ENCODE measurements at places on chromosomes 5 and 9.

DNA sequence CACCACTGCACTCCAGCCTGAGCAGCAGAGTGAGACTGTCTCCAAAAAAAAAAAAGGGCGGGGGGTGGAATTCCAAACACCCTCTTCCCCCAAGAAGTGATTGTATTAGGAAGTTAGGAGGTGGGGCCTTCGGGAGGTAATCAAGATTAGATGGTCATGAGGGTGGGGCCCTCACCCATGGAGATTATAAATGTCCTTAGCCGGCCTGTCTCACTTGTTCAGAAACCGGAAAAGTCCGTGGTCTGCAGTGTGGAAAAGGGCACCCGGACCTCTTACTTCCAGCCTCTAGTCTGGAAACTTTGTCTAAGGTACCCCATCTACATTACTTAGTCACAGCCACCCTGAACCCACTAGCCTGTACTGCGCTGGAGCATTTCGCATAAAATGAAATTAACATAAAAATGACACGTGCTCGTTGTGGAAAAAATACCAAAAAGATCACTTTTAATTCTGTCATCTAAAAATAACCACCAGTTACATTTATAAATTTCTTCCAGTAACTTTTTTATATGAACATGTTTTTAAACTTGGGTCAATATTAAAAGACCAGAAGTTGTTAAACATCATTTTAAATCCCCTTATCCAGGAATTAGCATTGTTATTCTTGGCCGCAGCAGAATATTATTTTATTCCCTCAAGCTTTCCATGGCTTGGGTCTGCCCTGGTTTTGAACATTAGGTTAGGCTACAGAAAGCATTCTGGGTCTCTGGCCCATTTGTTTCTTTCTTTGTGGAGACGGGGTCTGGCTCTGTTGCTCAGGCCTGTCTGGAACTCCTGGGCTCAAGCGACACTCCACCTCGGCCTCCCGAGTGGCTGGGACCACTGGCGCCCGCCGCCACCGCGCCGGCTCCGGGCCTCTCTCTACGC lies 1.2 kb upstream of the CKS2 start:
- no peak for DNase-seq

- DNase-seq = no peak
These were observed 9.0 kb upstream of the RFX3 start for GRCh38 chr9:3534614-3535404.

GRCh38 chr5:76406014-76406413 lies 2.9 kb downstream of the IQGAP2 start:
- DNase-seq = no peak

DNA sequence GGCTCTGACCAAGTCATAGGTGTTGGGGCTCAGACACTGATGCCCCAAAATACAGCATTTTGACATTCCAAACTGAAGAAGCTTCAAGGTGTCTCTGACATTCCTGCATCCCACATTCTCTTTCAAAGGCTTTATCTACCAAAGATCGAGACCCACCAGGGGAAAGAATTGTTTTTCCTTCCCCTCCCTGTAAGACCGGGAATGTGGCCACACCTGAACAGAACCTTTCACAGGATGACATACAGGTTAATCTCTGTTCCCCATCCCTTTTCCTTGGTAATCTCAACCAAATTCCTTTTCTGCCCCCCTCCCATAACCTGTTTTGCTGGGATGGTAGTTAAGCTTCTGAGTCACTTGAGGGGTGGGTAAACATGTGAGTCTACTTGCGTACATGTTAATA lies 72.3 kb downstream of the IQGAP2 start:
- DNase-seq = no peak

- peak; percentile 10 for DNase-seq
These were observed 39.5 kb downstream of the CD180 start for GRCh38 chr5:67156976-67157583.

DNA sequence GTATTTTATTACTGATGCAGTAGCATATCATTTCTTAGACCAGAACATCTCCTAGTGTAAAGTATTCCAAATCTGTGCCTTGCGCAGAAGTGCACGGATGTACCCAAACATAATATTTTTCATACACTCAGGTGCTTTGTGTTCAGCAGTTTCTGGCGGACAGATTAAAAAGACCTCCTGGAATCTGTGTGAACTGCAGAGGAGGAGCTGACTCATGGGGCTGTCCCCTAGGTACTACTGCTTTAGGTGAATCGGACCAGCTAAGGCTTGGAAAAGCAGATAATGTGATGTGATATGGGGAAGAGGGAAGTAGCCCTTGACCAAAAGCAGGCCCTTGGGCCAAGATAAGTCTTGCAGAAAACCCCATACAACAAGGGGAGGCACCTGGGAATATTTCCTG lies 310.1 kb downstream of the PLK2 start:
- no peak for DNase-seq

DNA sequence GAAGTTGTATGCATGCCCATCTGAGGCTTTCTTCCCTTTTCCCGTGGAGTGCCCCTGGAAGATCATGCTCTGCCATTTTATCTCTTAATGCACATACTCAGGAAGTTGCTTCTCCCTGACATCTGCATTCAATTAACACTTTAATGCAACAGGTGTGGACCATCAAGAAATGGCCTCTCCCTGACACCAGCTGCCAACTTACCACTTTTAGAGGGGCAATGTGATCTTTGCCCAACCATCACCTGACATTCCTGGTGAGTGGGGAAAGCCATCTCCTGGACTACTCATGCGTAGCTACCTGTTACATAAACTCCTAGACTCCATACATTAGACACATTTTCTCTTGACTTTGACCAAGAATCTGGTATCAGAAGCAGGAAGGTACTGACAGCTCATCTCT lies 1450.4 kb upstream of the CDH9 start:
- no peak for DNase-seq

- DNase-seq = no peak
These were observed 194.1 kb upstream of the EFNA5 start for GRCh38 chr5:107864793-107865192.

GRCh38 chr5:90802474-90803317 lies 244.1 kb downstream of the ADGRV1 start:
- DNase-seq = peak; percentile 7

DNA sequence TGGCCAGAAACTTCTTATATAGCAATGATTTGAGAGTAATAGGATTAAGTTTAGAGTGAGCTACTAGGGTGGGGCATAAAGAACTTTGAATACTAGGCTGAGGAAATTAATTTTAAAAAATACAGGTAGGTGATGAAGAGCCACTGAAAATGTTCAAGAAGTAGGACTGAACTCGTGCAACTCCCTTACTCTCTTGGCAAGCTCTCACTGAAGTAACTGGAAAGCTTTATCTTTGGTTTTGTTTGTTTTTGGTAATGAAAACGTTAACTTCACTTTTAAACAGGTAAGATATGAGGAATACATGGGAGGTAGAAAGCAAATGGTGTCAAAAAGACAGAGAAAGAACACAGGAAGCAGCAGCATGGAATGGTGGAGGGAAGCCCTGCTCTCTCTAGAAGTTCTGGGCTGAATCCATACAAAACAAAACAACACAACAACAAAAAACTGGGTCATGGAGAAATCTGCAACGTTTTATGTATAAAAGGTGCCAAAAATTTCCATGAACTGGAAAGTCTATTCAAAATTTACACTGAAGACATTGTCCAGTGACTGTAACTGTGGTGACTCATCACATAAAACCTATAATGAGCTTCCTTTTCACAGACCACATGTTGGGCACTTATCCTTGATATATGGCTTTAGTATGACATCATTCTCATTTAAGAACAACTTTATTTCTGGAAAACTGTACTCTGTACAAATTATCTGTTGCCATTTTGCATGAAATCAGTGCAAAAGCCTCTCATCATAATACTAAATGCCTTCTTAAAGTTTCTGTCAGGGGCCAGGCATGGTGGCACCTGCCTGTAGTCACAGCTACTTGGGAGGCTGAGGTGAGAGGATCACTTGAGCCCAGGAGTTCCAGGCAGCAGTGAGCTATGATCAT lies 91.2 kb upstream of the CHD1 start:
- no peak for DNase-seq

- DNase-seq = no peak
These were observed 93.1 kb upstream of the TLE1 start for GRCh38 chr9:81782313-81782995.

DNA sequence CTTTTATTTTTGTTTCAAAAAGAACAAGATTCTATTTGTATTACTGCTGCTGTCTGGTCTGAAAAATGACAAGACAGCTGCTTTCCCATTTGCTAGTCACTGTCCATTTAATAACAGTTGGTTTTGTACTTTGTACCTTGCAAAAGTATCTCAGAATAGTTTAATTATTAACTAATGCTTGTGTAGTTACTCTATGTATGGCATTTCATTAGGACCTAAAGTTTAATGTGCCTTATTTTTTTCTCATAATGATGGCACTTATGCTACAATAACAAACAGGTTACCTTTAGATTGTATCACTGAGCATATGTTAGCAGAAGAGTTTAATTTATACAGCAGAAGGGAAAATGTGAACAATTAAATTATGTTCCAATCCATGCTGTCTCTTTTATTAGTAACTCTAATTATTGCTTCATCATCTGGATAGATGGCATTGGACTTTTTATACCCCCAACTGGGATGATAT lies 134.2 kb downstream of the CDH10 start:
- DNase-seq = no peak

DNA sequence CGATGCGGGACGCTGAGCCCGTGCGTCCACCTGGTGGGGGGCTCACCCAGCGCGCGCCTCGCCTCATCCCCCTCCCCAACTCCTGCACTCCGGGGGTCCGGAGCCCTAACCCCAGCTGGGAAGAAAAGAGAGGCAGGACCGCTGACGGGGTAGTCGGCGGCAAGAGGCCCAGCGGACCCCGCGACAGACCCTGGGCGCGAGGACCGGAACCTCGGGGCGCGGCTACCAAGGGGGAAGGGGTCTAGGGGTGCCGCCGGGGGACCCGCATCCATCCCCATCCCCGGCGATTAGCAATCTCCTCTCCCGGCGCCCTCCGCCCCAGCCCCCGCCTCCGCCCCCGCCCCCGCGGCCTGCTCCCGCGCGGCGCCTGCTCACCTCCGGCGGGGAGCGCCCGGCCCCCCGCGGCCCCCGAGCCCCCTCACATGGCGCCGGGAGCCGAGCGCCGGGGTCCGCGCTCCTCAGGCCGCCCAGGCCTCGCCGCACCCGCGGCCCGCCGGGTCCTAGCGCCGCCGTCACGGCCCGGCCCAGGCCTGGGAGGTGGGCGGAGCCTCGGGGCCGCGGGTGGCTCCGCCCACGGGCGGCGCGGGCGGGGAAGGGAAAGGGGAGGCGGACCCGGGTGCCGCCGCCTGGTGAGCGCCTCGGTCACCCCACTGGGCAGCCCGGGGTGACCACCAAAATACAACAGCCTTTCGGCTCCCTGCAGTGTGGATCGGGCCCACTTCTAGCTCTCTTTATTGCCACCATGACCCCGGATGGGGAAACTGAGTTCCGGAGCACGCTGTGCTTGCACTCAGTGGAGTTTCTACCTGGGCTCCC lies at the start of gene ST6GALNAC6:
Gene ST6GALNAC6, minus strand, starts transcription at position 476 of the 816 bp plus-strand sequence. CDS start 1,622 bp downstream, outside the sequence.
- peak; percentile 27 for DNase-seq

- DNase-seq = no peak
These were observed 141.0 kb upstream of the GRHPR start for GRCh38 chr9:37281541-37281940.

DNA sequence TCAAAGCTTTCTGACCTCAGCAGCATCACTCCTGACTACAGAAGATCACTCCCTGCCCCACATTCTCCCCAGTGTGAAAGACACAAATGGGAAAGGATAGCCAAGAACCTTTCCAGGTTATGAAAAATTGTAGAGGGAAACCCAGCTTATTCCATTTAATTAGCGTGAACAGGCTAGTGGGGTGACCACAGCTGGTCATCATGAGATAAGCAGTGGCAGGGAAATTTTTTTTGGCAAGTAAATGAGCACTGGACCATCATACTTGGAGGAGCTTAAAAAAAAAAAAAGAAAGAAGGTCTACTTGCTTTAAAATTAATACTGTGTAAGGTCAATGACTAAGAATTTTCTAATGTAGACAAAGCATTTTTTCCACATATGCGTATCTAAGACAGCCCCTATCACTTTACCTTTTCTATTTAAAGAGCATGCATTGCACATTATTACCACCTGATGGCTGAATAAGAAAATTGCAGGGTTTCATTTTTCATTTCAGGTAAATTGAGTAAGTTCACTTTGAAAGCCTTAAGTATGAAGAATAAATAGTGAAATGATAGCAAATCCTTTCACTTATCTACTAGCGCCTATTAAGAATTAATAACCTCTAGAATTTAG lies 123.6 kb downstream of the ELAVL2 start:
- no peak for DNase-seq

DNA sequence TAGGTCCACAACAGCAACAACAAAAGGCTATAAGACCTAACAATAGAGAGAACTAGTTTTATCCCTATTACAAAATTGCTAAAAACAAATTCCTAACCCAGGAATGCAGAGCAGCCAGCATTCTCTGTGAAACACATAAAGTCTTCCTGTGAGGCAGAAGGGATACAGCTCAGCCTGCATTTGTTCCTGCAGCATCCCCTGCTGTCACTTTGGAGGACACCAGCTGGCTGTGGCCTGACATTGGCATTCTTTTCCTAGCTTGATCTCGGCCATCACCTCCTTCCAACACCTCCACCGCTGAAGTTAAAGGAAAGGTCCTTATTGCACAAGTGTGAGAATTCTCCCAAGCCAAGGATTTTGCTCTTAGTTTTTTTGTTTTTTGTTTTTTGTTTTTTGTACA lies 186.1 kb downstream of the SNCAIP start:
- DNase-seq = no peak

DNA sequence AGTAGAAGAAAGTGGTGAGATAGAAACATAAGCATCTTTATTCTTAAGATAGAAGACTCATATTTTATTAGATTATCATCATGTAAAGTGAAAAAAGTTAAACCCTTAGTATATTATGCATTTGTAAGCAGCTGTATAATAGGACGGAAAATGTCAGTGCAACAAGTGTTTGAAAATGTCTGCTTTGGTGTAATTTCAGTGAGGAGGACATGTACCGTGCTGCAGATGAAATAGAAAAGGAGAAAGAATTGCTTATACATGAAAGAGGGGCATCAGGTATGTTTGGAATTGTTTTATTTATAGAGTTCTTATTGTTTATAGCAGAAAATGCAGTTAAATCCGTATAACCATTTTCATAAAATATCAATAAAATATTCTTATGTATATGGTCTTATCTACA lies 8.9 kb downstream of the OTULIN start:
- DNase-seq = no peak

DNA sequence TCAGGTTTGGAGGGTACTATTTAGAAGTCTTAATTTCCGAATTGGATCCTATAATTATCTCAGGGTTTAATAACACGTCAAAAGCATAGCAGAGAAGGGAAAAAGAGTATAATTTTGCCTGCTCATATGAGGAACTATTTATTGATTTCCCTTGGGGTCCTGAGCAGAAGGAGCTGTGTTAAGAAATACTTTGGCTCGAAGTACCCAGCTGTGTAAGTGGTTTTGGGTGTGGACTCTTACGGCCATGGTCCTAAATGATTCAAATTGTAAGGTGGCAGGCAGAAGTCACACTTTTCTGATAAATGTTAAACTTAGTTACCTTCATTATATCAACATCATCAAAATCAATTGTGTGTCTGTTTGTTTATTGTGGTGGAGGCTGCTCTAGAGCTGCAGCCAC lies 190.4 kb downstream of the MTRR start:
- DNase-seq = no peak
